NCI-H1694 treated with DMSO at 0.1 percent for 48 hours (cell line): ENCODE measurements at places on chromosomes 3 and 15.

GRCh38 chr15:101651554-101652097 lies 555 bp downstream of the TM2D3 start:
- no peak for DNase-seq

- DNase-seq: no peak
Measured at GRCh38 chr3:64708456-64708855, 20.7 kb upstream of the ADAMTS9 start.

- no peak for DNase-seq
Measured at GRCh38 chr3:59412516-59412915, 362.7 kb upstream of the CFAP20DC start.

- DNase-seq: no peak
Measured at GRCh38 chr15:37695719-37696118, 238.7 kb upstream of the TMCO5A start.

DNA sequence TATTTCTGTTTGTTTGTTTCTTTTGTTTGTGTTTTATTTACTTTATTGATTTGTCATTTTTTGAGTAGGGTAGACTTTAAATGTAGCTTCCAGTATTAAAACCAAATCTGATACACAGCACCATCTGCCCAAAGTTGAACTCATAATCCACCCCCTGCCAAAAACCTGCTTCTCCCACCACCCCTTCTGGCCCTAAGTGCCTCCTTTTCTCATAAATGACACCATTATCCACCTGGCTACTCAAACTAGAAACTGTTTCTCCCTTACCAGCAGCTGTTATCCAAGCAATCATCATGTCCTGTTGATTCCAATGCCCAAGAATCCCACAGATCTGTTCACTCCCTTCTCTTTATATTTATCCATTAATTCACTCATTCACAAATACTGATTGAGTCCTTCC lies 21.8 kb upstream of the PTX3 start:
- DNase-seq: peak; percentile 90

GRCh38 chr15:58987036-58987435 lies 427 bp upstream of the RNF111 start:
- no peak for DNase-seq

DNA sequence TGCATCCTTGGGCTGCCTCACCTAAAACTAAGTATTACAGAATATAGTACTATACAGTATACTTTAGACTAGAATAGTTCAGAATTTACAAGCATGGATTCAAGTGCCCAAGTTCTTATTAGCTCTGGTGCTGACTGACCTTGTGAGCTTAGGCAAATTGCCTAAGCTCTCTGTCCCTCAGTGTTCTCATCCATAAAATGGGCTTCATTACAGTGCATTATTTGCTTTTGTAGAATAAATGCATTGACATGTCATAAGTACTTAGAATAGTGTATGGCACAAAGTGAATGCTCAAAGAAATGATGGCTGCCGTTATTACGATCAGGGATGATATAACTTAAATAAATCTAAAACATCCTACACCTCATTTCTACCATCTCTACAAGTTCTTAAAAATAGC lies 269.7 kb downstream of the FOXP1 start:
- DNase-seq: no peak

- peak; percentile 48 for DNase-seq
Measured at GRCh38 chr15:92061511-92062195, 208.1 kb downstream of the SLCO3A1 start.

- DNase-seq: peak; percentile 73
Measured at GRCh38 chr3:32310918-32311839, 72.7 kb downstream of the CMTM8 start.

DNA sequence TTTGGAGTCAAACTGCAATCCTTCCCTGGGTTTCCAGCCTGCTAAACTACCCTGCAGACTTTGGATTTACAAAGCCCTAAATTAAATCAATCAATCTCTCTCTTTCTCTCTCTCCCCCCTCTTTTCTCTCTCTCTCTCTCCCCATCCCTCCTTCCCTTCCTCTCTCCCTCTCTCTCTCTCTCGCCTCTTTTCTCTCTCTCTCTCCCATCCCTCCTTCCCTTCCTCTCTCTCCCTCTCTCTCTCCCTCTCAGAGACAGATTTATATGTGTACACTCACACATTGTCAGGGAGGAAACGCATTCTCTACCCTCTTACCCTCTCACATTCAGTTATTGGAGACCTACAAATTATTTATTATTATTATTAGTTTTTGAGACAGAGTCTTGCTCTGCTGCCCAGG lies 47.0 kb downstream of the GRK7 start:
- DNase-seq: no peak

- DNase-seq: no peak
Measured at GRCh38 chr3:160010578-160010977, 21.9 kb downstream of the IL12A start.

- no peak for DNase-seq
Measured at GRCh38 chr3:129107793-129108192, 13.8 kb downstream of the RAB43 start.

DNA sequence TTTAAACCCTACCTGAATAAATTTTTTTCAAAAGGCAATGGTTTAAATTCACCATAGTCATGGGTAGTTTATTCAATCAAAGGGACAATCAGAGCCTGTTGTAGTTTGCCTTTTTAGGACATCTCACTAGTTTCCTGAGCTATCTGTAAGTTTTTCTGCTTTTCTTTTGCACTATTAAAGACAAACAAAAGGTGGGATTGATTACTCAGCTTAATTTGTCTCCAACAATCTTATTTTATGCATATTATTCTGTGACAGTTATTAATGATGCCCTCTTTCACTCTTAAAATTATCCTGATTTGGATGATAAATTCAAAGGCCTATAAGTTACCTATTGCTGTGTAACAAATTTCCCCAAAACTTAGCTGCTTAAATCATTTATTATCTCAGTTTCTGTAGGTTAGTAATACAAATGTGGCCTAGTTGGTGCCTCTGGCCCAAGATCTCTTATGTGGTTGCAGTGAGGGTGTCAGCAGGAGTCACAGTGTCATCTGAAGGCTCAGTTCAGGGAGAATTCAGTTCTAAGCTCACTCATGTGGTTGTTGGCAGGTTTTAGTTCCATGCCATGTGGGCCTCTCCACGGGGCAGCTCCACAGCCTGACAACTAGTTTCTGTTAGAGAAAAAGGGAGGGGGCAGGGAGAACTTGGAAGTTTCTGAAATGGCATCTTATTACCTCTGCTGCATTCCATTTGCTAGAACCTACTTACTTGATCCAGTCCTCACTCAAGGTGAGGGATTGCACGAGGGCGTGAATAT lies 16.0 kb downstream of the ARMC8 start:
- no peak for DNase-seq

DNA sequence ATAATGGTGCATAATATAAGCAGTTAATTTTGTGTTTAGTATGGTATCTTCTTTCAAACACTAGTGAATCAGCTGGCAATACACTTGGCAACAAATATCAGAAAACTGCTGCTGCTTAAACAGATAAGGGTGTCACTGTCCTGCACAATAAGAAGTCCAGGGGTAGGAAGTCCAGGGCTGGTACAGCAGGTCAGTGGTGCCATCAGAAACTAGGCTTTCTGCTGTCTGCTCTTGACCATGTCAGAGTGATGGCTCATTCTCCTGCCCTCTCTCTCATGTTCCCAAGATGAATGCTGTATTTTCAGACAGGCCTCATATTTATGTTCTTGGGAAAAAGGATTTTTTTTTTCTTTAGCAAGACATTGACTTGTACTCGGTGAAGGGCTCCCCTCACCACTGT lies 9.2 kb upstream of the GRK7 start:
- no peak for DNase-seq

DNA sequence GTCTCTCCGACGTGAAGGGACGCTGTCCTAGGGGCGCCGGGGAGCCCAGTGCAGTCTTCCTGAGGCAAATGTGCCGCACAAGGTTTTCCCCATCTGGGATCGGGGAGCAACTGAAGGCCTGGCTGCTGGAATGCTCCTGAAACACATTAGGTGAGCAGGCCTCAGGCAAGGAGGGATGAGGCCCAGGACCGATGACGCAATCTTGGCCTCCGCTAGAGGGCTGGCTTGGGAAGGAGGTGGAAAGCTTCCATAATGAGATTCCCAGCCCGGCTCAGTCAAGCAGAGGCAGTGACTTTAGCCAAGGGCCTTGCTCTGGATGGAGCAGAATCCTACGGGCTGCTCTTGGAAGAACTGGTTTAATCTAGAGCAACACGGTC lies 50.8 kb downstream of the CPN2 start:
- no peak for DNase-seq

DNA sequence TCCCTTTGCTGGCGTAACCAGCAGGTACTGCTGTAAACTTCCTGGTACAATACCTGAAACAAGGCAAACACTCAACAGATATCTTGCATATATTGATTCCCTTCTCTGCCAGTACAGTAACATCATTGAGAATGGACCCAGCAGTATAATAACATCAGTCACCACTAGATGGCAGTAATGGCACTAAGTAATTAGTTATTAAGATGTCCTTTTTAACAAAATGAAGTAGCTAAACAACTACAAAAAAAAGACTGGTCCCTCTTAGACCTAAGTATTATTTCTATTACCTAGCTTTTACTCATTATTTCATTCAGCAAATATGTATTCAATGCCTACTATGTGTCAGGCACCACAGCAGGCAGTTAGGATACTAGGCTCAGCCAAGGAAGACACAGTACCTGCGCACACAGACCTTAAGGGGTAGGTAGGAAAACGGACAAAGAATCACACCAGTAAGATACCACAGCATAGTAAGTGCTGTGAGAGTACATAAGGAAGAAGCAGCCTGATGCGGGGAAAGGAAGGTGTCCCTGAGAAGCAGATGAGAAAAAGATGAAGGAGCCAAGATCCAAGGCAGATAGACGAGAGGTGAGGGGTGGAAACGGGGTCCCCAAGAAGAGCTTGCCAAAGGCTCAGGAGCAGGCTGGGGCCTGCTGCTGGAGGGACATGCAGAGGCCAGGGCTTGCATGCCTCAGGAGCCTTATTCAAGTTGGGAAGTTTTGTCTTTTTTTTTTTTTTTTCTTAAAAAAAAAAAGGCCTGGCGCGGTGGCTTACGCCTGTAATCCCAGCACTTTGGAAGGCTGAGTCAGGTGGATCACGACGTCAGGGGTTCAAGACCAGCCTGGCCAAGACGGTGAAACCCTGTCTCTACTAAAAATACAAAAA lies 102.7 kb upstream of the CHD2 start:
- peak; percentile 75 for DNase-seq

GRCh38 chr3:138060792-138061191 lies 50.8 kb downstream of the CLDN18 start:
- no peak for DNase-seq

DNA sequence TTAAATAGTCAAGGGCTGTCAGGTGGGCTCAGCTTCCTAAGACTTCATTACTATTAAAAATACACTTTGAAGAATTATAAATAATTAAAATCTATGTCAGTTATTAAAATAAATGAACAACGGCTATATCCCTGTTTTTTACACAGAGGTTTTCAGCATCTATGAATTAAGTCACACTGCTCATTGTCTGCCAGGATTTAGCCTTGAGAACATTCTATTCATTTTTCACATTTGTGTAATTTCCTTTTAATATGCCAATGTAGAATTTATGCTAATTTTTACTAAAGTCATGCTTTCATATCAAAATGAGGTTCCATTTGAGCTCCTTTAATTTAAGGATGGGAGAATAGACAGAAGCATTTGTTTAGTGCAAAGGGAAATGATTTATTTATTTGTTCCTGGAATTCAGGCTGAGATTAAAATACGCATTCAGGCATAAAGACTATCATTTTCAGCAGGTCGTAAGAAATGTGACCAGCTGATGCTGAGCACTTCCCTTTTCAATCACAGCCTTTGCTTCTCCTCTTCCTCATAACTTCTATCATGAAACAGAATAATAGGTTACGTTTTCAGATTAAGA lies 345.1 kb downstream of the MFSD1 start:
- no peak for DNase-seq

DNA sequence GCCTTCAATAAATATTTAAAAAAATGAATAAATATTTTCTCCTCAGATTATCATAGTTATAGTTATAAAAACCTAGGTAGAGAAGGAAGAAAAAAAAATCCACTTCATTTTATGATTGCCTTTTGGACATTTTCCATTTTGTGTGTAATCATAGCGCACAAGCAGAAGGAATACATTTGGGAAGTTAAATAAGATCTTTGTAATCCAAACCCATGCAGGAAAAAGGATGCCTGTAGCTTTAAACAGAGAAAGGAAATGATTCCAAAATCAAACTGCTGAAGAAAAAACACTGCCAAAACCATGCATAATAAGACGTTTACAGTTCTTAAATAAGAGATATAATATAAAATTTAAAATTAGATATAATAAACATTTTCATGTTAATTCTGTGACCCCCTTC lies 7.4 kb upstream of the CCDC54 start:
- no peak for DNase-seq

DNA sequence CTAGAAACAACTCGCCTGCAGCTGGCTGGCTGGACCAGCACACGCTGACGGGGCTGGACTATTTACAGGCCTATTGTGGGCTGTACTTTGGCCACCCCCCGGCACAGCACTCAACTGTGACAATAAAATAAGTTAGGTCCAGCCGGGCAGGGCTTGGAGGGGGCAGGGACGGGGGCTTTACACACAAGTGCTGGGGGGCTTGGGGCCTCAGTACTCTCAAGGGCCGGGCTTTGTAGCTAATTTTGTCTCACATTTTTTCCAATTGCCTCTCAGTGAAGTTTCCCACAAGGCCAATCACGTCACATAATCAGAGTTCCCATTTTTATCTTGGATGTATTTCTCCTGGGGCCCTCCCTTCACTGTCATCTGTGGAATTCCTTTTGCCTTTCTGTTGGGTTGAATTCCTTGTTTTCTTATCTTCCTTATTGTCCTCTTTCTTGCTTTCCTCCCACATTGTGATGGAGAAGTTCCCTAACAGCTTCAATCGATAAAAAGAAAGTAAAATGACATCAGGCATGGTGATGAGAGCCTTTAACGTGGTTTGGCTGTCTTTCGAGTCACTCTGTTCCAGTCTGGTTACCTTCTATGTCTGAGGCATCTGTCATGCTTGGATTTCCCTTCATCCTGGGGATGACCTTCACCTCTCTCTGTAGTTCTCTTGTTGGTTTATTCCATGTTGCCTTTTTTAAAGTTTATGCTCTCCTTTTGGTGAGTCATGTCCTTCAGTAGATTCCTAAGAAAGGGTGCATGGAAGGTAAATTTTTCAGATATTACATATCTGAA lies 44.1 kb upstream of the CMTM7 start:
- no peak for DNase-seq

- no peak for DNase-seq
Measured at GRCh38 chr3:13018043-13018451, 55.2 kb downstream of the IQSEC1 start.

DNA sequence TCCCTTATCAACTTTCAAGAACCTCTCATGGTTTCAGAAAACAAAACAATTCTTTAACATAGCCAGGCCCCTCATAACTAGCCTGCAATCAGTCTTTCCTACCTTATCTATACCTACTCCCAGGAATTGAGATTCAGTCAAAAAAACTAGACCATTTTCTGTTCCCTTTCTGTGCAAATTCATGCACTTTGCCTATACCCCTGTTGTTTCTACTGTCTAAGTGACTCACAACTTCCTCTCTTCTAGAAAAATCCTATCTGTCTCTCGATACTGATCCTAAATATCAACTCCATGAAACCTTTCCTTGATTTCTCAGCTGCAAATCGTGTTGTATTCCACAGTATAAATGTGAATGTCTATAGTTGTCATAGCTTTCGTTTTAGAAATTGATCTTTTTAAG lies 10.9 kb upstream of the IL1RAP start:
- no peak for DNase-seq
